Smooth muscle cell of the brain vasculature (primary cell): ENCODE measurements at places on chromosomes 1 and 21.

DNA sequence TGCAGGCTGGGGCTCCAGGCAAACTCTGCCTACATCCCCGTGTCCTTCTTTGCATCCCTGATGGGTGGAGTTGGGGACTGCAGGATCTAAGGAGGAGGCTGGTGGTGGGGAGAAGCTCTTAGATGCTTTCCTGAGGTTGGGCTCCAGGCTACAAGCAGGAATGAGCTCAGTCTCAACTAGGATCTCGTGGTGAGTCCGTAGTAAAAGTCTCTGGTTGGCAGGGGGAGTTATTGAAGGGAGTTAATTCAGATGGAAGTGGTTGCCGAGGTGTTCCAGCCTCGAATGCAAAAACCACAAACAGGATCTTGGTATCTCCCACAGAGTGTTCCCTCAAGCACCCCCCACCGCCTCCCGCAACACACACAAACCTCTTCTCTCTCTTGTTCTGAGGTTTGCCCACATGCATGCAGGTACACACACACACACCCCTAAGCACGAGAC is 35.0 kb downstream of the TMCC2 start:
- DNase-seq, result no peak

- DNase-seq, result no peak
These were observed 22.7 kb downstream of the FMO3 start for GRCh38 chr1:171113382-171113781.

- no peak for DNase-seq
These were observed 163.6 kb downstream of the CAMTA1 start for GRCh38 chr1:6948861-6949260.

- DNase-seq, result no peak
These were observed 206.6 kb upstream of the DUSP10 start for GRCh38 chr1:221948459-221948858.

DNA sequence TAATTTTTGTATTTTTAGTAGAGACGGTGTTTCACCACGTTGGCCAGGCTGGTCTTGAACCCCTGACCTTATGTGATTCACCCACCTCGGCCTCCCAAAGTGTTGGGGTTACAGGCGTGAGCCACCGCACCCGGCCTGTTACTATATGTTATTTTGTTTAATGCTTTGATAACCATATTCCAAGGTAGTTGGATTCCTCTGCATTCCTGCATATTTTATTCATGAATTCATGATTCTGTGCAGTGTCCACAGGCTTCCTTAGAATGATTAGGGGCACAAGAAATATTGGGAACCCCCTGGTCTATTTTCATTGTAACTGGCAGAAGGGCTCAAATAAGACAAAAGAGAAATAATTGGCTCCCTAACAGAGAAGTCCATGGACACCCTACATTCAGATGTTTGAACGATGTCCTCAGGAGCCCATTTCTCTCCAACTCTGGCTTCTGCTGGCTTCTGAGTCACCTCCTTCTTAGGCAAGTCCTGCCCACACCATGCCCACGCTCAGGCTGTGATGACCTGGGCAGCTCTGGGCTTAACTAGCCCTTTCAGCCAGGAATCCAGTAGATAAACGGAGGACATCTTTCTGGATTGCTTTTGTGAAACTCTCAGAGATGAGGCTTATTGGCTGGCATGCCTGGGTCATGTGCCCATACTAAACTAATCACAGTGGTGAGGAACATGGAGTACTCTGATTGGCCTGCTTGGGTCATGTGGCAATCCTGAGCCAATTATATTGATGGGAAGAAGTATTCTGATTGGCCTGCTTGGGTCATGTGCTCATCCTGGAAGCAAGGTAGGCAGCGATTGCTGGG is 32.6 kb downstream of the TNFRSF8 start:
- DNase-seq, result no peak

DNA sequence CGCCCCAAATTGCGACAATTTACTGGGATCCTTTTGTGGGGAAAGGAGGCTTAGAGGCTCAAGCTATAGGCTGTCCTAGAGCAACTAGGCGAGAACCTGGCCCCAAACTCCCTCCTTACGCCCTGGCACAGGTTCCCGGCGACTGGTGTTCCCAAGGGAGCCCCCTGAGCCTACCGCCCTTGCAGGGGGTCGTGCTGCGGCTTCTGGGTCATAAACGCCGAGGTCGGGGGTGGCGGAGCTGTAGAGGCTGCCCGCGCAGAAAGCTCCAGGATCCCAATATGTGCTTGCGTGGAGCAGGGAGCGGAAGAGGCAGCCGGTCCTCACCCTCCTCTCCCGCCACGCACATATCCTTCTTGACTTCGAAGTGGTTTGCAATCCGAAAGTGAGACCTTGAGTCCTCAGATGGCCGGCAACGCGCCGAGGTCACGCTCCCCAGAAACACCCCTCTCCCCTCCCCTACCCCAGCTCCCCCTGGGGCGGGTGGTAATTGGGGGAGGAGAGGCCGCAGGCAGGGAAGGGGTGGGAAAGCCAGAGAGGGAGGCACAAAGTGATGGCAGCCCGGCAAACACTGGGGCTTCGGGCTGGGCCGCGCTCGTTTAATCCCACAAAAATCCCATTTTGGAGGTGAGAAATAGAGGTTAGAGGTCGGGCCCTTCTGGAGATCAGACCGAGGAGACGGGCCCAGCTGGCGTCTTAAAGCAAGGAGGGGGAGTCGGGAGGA is 6.2 kb downstream of the SIM2 start:
- DNase-seq, result no peak

- no peak for DNase-seq
These were observed 45.5 kb upstream of the KCNJ15 start for GRCh38 chr21:38211321-38211720.

- no peak for DNase-seq
These were observed 4.5 kb downstream of the LAPTM5 start for GRCh38 chr1:30753118-30753517.

DNA sequence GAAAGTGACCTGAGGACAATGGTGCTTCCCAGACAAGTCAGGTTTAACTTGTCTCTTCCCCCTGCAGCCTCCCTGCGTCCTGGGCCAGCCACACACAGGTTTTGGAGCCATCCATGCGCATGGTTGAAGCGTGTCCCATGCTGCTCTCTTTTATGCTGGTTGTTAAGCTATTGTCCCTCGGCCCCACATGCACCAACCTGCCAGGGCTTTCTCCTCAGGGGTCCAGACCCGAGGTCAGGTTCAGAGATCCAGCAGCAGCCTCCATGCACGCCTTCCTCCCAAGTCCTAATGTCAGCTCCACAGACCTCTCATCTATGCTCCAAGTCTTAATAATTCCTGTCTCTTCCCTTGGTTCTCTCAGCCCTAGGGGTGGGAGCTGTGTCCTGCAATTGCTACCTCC is 1.6 kb downstream of the ABCA4 start:
- no peak for DNase-seq

DNA sequence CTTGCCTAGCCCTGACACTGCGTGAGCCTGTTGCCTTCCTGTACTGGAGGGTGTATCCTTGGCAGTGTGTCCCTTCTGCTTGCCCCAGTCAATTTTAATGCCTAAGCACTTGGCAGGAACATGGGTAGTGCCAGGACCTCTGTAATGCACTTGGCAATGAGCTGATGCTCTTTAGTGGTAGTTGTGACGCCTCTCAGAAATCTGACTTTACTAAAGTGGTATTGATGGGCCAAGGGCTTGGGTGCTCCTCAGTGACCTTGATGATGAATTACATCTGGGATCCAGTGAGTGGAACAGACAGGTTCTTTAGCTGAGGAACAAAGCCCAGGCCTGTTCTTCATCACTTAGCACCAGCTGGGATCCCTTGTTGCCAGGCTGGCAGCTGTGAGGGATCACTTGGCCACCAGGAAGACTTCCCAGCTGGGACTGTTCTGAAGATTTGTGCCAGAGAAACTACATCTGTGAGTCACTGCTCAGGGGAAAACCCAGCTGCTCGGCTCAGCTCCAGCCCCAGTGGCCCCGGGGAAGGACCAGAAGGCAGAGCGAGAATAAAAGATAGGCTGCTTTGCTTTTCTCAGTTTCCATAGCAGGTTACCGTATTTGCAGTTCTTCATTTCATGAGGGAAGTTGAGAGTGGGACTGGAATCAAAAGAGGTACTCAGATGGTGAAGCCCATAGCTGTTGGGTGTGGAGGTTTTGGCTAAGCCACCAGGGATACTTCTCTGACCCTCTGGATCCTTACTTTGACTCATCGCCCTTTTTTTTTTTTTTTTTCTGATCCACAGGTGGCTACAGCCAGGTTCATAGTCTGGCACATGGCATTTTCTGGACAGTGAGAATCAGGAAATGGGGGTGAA is 28.5 kb upstream of the KCNA2 start:
- no peak for DNase-seq

GRCh38 chr21:15309022-15309590 is 244.3 kb upstream of the NRIP1 start:
- DNase-seq, result no peak

- DNase-seq, result no peak
These were observed 36.6 kb downstream of the VANGL2 start for GRCh38 chr1:160436966-160437365.

DNA sequence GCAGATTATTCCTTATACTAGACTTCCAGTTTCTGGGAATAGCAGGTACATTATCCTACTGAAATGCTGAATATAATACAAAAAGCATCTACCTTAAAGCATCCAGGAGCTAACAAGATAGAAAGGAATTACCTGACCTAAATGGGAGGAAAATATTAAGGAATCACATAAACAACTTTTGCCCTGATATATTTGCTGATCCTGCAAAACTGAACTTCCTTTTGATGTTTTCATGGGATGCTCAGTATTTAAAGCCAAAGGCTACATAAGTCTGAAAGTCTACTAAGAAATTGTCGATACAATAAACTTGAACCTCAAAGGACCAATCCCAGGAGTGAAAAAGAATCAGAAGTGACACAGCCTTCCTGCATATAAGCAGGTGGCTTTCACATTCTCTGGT is 85.6 kb upstream of the C1orf21 start:
- no peak for DNase-seq

DNA sequence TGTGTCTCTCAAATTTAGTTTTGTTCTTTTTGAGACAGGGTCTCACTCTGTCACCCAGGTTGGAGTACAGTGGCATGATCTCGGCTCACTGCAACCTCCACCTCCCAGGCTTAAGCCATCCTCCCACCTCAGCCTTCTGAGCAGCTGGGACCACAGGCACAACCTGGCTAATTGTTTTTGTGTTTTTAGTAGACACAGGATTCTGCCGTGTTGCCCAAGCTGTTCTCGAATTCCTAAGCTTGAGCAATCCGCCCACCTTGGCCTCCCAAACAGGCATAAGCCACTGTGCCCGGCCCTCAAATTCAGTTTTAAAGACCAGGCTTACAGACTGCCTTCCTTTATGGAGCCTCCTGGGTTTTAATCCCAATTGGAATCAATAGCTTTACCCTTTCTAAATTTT is 83.7 kb upstream of the SELENON start:
- no peak for DNase-seq

DNA sequence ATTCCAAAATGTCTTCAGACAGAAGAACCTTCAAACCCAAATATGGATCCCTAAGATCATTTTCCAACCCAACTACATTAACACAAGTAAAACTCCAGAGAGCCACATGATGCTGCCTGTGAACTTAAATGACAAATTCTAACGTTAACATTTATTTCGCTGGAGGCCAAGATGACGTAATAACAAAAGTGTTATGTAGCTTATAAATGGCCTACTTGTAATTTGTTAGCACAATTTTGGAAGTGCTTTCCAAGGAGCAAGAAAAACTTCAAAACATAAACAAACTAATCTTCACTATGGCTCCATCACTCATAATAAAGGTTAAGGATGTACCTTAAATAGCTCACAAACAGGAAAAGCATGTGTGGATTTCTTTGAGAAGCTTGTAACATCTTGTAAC is 126.7 kb downstream of the HLCS start:
- no peak for DNase-seq

GRCh38 chr1:99811075-99811474 is 39.1 kb upstream of the AGL start:
- no peak for DNase-seq

DNA sequence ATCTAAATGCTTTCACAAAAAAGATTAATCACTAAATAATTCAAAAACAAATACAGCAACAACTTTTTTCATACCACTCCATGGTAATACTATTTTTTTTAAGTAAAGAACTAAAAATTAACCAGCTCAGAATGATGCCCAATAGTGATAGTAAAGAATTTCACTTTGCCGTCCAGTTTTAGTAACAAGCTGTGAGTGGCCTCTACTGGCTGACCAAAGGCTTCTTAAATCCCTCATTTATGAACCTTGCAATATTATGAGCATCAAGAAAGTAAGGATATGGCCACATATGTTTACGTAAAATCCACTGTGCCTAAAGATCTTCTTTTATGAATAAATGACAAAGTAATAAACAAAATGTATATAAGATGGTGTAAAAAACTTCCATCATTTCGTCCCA is 108.6 kb downstream of the GPATCH2 start:
- DNase-seq, result no peak

GRCh38 chr1:88079036-88079435 is 605.0 kb upstream of the PKN2 start:
- no peak for DNase-seq

GRCh38 chr1:6907201-6907600 is 121.9 kb downstream of the CAMTA1 start:
- no peak for DNase-seq

- DNase-seq, result no peak
These were observed 22.7 kb upstream of the LAMC2 start for GRCh38 chr1:183163316-183163715.

GRCh38 chr1:41900603-41901444 is 17.9 kb downstream of the HIVEP3 start:
- no peak for DNase-seq

- no peak for DNase-seq
These were observed 657 bp upstream of the HDAC1 start for GRCh38 chr1:32291145-32291707.

GRCh38 chr1:225815526-225816178 is 5.7 kb downstream of the EPHX1 start:
- DNase-seq, result no peak

DNA sequence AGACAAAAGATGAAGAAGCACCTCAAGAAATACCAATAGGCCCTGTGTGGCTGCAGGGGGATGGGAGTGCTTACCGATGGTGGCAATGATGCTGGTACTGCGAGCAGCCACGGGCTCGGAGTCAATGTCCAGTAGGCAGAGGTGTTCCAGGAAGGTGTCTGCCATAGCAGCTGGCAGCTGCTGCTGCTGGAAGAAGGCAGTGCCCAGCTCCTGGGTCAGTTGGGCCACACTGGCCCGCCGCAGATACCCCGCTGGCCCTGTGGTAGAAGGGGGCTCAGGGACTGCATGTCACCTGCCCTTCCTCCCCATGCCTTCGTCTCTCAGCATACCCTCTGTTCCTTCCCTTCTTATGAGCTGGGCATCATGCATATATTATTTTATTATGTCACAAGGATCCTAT is 1.2 kb downstream of the PKLR start:
- no peak for DNase-seq
